CD8-positive, alpha-beta T cell (primary cell): ENCODE measurements at places on chromosomes 16 and 17.

- DNase-seq: no peak
Measured at GRCh38 chr16:14335297-14335696, 264.2 kb downstream of the MRTFB start.

DNA sequence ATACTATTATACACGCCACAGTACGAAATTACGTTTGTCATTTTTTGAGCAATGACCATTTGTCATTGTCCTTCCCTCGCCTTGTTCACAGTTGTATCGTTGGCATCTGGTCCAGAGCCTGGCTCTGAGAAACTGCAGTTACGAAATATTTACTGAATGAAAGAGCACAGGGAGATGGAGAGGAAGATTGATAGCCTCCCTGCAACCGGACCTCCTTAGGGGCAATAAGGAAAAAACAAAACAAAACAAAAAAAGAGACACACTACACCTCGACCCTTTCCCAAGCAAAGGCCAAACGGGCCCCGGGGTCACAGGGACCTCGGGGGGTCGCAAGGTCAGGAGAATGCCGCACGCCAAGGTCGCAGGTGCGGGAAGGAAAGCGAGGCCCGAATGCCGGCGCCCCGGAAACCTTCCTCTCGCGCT lies 857 bp downstream of the GOT2 start:
- no peak for DNase-seq

DNA sequence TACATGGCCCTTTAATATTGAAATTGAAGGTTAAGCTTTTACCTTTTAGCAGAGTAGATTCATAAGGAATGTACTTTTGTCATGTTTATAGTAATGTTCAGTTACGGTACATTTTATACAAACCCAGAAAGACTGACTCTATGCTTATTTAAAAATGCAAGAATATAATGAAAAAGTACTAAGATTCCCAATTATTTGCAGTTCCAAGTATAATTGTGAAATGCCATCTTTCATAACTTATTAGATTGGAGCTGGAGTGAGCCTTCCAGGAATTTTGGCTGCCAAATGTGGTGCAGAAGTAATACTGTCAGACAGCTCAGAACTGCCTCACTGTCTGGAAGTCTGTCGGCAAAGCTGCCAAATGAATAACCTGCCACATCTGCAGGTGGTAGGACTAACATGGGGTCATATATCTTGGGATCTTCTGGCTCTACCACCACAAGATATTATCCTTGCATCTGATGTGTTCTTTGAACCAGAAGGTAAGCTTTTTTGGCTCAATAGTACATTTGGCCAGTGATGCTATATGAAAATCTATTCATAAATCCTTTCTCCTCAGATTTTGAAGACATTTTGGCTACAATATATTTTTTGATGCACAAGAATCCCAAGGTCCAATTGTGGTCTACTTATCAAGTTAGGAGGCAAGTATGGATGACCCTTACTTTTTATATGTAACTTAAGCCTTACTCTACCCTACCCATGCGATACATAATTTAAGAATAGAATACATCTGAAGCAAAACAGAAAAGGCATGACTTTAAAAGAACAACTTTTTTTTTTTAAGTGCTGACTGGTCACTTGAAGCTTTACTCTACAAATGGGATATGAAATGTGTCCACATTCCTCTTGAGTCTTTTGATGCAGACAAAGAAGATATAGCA lies 4.2 kb downstream of the SRSF2 start:
- DNase-seq: no peak

- DNase-seq: no peak
Measured at GRCh38 chr17:78338486-78339259, 21.2 kb downstream of the SOCS3 start.

- DNase-seq: no peak
Measured at GRCh38 chr17:22671110-22671509, 978.8 kb downstream of the KCNJ18 start.

DNA sequence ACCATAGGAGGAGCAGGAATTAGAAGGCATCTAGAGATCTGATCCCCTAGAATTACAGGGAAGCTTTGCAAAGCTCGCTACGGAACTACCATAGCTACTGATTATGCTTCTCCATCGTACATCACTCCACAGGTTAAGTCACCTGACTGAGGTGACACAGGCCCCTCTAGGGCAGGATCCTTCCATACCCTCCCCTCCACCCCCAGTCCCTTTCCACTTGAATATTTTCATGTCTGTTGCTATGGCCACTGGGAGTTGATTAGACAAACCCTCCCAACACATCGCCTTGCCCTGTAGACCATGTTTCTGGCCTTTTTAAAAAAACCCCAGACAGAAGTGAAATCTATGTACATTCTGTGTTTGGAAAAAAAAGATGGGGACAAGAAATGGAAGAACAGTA lies 287.1 kb downstream of the SOX9 start:
- no peak for DNase-seq

DNA sequence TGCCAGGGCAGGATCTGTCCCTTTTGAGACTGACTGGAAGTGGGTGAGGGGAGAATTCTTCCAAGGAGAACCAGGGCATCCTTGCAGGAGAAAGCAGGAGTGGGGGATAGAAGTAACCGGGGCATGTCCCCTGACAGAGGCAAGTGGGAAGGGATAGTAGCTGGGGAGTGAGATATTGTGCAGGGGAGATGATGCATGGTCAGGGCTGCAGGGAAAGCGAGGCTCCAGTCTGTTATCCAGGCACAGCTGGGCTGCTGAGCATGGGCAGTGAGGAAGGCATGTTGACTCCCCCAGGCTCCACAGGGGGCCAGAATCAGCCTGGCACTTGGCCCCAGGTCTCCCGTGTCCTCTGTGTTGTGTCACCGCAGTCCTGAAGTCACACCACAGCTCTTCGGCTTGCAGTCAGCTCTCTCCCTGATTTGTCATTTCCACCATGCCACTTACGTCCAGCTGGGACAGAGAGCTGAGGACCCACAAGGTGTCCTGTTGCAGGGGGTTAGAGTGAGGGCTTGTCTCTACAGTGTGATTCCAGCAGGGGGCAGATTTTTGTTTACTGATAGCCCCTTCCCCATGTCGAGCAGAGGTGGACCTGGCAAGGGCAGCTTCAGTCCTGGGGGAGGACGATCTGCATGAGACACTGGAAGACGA lies 40.9 kb downstream of the B9D1 start:
- DNase-seq: no peak

GRCh38 chr17:80772906-80773242 lies 218.8 kb upstream of the CHMP6 start:
- DNase-seq: no peak

DNA sequence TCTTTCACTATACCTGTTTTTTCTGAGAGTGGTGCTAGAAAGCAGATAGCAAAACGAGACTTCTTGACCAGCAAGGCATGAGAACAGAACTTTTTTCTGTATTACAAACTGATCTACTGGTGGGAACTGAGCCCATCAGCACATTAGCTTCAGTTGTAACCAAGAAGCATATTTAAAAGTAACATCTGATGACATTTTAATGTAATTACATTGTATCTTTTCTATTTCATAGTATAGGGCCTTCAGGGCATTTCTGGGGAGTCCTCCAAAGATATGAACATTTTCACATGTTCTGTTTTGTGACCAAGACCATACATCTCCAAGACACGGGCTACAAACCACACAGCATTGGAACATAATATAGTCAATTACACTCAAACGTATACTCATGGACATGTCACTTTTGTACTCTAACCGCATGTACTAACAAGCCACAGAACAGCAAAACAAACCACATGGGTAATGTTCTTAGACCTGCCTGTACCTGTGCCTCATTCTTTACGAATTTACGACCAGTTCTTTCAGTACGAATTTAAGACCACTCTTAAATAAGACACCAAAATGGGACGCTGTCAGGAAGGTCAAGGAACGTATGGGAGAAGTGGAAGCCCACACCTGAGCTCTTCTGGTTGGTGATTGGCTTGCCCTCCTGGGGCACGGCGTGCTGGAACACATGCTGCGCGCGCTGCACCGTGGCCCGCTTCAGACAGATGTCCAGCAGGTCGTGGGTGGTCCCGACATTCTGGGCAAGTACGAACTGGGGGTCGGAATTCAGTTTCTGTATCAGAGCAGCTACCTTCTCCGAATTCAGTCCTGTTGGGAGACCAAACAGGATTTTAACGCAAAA lies 825 bp downstream of the BLMH start:
- peak; percentile 44 for DNase-seq

DNA sequence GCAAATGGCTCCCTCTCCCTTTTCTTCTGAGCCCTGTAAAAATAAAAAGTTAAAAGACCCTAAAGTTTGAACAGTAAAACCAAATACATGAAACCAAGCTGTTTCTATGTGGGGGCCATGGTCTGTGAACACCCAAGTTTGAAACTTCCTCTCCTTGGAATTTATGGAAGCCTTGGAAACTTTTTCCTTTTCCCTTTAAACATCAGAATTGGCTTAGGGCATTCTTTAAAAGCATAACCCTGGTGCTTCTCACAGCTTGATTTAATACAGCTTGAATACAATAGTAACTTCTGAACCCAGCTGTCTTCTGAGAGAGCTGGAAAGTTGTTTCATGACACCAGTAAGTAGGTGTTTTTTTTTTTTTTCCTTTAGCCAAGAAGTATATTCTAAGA lies 26.5 kb downstream of the NKD1 start:
- no peak for DNase-seq

- DNase-seq: peak; percentile 35
Measured at GRCh38 chr16:74999219-74999608, 390 bp downstream of the ZNRF1 start.

DNA sequence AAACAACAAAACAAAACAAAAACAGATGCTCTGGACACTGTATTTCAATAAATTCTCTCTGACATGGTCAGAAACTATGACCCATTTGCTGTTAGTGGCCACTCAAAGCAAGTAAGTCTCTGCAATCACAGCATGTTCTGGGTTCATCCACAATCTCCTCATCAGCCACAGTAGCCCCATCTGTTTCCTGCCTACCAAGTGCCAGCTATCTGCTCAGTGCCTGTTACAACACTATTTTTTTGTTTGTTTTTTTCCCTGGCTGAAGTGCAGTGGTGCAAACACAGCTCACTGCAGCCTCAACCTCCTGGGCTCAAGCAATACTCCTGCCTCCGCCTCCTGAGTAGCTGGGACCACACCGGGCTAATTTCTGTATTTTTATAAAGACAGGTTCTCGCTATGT lies 137.9 kb downstream of the SOX9 start:
- DNase-seq: no peak

GRCh38 chr16:85010931-85011845 lies at the start of gene ZDHHC7:
Gene ZDHHC7 (minus strand): TSS chr16:85011535. CDS start chr16:84990618, 20,917 bp downstream.
- peak; percentile 92 for DNase-seq

DNA sequence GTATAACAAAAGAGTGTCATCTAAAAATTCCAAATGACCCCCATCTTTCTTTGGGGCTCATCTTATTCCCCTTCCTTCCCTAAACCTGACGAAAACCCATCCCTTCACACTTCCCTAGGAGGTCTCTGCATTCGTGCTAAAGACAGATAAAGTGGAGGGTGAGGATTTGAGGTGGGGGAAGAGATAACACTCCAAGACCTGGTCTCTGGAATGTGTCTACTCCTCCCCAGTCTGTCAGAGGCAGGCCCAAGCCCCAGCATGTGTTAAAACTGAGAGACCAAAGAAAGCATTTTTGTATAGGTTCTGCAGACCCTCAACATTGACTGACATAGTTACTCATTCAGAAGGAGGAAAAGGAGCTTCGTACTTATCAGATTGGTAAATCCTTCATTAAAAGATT lies 11.0 kb upstream of the LHX1 start:
- DNase-seq: no peak

DNA sequence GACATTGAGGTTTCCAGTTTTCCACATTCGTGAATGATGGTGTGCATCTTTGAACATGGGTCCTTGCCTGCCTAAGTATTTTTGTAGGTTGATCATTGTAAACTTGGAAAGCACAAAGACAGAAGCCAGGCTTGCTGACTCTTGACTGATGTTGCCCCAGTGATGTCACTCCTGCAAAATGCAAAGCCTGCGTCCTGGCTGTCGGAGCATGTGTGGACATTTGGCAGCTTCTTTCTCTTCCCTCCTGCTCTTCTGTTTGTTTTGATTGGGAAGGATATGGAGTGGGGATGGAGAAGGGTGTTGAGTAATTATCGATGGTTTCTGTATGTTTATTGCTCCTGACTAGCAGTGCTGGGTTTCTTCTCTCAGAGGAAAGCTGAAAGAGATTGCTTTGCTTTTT lies 3.2 kb downstream of the NDE1 start:
- DNase-seq: no peak

DNA sequence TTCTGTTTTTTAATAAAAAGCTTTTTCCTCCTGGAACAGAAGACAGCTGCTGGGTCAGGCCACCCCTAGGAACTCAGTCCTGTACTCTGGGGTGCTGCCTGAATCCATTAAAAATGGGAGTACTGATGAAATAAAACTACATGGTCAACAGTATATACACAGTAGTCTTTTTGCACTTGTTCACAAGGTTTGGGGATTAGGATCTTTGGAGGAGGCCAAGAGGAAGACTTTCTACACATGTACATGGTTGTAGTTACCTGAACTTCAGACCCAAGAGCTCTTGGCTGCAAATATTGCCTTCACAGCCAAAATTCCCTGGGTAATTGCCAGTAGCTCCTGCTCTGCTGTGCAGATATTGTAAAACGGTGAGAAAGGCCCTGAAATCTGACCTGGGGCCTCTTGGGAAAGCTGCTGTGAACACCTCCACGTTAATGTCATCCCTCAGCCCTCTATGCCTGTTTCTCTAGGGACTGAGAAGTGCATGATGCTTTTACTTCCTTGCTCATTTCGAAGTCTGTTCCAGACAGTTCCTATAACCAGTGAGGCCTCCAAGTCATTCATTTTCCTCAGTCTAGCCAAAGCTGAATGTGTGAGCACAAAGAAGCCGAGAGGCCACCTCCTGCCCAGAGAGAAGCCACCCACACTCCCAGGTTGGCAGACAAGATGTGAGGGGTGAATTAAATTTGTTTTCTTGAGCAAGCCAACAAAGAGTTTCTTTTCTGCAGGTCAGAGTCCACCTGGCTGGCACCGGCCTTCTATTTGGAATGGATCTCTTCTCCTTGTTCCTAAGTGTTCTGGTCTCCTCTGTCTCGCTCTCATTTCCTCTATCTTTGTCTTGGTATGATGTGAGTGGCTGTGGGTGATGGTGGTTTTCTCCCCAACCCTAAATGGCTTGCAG lies 15.9 kb downstream of the ANKRD40 start:
- DNase-seq: no peak

DNA sequence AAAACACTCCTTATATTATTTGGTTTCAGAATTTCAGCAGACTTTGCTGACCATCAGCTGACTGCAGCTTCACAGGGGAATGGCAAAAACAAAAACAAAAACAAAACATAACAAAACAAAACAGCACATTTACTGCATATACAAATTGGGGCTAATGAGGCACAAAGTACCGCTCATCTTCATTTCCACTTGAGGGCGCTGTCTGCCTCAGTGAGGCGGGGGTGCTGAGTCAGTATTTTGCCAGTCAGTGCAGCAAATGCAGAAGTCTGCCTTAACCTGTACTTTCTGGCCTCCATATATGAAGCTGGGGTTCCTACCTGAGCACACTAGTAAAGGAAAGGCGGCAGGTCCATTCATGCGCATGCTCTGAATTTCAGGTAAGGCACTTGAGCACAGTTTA lies 13.5 kb upstream of the DYNLRB2 start:
- DNase-seq: peak; percentile 22

GRCh38 chr16:54286366-54287130 lies at the start of gene IRX3:
Gene IRX3 (minus strand): TSS chr16:54286787. CDS start chr16:54286050, 737 bp downstream.
- no peak for DNase-seq

GRCh38 chr17:4968486-4969046 lies 949 bp upstream of the SPAG7 start:
- no peak for DNase-seq
